BE2C (cell line): ENCODE measurements at places on chromosomes 1 and 21.
A peak's percentile ranks its signal among the peaks of the same experiment; 100 is the strongest.

DNA sequence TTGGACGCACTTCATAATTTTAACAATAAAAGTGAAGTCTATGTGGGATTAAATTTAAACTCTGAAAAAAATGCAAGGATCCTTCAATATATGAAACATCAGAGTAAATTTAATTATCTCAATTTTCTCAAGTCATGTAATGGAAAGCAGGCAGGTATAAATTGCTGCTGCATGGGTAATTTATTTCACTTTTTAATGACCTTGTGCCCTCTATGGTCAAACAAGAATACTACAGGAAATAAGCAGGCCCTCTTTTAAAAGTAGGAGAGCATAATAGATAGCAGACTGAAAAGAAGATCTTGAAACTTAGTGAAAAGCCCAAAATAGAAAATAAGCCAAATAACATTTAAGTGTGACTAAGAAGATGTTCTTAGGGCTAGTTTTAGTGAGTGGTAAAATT is 22.9 kb downstream of the BCAS2 start:
- DNase-seq, result no peak

GRCh38 chr1:157025385-157025784 is 20.2 kb downstream of the ARHGEF11 start:
- no peak for DNase-seq

- no peak for DNase-seq
Measured at GRCh38 chr1:119467857-119468668, 38.9 kb upstream of the HSD3B1 start.

- DNase-seq, result no peak
Measured at GRCh38 chr1:229186373-229187056, 84.4 kb upstream of the RAB4A start.

DNA sequence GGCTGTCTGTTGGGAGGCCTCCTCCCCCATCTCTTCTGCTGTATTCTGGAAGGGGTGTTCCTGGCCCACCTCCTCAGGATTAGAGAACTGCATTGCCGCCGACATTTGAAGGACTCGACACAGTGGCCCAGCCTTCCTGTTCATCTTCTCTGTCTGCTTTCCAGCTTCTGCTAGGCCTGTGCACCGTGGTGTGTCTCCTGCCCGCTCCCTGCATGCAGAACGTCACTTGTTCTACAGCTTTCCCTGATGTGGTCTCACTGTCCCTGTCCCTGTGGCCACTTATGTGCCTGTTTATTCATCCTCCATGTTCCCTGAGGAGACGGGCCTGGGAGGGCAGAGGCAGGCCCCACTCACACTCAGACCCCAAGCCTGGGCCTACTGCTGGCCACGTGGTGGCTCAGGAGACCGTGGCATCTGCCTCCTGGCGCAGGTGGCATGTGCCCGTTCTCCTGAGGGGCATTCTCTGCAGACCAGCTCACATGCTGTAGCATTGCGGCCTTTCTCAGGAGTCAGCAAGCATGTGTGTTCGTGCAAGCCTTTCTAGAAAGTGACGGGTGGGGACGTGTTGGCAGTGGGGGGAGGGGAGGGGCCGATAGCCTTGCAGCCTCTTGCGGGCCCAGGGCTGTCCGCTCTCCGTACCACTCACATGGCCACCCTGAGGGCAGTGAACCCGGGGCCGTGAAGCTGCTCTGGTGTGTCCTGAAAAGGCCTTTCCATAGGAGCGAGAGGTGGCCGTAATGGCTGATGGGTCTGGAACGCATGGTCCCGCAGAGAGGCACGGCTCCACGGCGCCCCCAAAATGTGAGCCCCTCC is 35.9 kb downstream of the POFUT2 start:
- no peak for DNase-seq

DNA sequence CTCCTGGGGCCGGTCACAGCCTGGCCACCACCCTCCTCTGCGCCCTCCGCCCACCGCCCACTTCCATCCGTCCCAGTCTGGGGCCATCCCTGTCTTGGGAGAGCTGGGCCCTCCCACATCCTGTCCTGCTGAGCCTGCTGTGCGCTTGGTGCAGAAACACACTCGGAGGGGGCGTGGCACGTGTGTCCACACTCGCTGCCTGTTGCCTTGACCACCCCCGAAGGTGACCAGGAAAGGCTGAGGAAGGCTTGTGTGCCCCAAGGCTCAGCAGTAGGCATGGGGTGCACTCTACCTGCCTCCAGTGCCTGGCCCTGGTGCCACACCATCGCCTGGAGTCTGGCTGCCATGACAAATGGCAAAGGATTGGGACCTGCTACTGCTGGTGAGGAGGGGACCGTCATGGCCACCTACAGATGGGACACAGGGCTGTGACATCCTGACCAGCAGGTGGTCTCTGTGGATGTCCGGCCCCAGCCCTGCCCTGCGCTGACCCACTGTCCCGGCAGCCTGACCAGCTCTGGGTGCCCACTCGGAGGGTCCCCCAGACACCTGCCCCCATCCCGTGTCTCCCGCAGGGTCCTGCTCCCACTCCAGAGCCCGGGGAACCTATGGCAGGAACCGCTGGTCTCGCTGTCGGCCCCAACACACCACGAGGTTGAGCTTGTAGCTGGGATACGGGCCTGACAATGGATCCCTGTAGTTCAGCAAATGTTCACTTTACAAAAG is 23.2 kb upstream of the PTTG1IP start:
- DNase-seq, result peak; percentile 7

DNA sequence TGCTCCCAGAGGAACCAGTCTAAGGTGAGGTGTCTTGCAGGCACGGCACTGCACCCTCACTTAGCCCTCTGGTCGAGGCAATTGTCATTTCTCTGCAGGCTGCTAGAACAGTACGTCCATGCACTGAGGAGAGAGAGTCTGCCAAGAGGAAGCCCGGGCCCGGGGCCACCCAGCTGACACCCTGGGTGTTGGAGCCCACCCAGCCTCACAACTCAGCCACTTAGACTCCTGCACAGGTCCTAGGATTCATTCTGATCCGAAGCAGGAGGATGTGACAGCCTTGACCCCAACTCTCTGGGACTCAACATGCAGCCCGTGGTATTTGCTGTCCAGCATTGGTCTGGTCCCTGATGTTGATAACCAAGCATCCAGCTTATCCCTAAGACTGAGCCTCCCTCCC is 111.9 kb downstream of the ADSS2 start:
- no peak for DNase-seq

GRCh38 chr1:1613509-1614082 is 1.7 kb upstream of the MIB2 start:
- DNase-seq, result no peak

DNA sequence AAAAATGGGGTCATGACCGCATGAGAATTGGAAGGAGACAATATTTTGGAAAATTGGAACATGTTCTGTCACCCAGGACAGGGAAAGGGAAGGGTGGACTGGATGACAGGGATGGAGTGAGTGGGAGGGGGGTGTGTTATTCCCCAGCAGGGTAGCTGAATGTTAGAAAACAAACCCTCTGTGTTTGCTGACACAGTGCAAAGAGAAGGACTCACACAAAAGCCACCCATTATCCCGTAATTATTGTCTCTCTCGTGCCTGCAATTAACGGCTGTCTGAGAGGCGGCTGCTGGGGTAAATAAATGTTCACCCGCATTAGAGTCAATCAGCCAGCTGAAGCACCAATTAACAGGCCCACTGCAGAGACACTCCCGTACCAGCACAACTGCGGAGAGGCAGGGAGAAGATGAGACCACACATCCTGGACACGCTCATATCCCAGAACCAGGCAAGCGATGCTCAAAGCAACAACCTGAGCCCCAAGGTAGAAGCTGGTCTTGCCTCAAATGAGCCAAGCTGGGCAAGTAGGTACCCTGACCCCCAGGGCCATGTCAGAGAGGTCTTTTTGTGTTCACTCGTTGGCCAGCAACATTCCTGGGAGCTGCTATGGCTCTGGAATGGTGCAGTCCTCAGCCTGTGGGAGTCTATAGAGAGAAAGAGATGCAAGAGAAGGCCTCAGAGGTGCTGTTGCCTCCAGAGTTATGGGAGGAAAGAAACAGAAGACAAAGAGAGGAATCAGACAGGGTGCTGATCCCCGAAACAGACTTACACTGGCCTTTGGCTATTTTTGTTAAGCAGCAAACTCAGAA is 19.4 kb downstream of the PLEKHA6 start:
- DNase-seq, result no peak

DNA sequence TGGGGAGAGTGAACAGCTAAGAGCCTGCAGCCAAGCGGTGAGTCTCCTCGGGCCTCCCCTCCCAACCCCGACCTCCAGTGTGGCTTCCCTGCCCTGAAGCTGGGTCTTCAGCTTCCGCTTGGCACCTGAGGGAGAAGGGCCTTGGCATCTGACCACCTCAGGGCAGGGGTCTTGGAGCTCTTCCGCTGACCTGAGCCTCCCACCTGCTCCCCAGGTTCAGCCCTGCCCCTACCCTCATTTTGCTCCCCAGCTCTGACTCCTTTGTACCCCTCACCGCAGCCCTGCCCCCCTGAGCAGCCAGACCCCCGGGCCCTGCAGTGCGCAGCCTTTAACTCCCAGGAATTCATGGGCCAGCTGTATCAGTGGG is 4.9 kb downstream of the ADAMTSL4 start:
- DNase-seq, result no peak

GRCh38 chr21:46124083-46124925 is 26.4 kb downstream of the COL6A2 start:
- DNase-seq, result no peak

- peak; percentile 59 for DNase-seq
Measured at GRCh38 chr1:209651138-209651587, 1.1 kb downstream of the LAMB3 start.

DNA sequence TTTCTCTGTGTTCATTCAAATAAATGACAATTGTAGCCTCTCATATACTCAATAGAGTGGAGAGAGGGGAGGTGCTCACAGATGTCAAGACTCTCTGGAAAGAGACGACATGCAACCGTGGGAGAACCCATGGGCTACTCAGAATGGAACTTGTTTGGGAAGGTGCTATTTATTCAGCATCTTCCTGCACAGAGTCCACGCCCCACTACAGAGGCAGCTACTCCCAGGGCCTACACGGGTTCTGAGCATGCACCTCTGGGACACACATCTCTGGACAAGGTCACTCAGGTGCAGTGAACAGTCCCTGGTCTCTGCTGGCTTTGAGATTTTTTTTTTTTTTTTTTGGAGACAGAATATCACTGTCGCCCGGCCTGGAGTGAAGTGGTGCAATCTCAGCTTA is 64.1 kb downstream of the NID1 start:
- no peak for DNase-seq

GRCh38 chr1:234469376-234469775 is 9.6 kb downstream of the TARBP1 start:
- DNase-seq, result no peak

DNA sequence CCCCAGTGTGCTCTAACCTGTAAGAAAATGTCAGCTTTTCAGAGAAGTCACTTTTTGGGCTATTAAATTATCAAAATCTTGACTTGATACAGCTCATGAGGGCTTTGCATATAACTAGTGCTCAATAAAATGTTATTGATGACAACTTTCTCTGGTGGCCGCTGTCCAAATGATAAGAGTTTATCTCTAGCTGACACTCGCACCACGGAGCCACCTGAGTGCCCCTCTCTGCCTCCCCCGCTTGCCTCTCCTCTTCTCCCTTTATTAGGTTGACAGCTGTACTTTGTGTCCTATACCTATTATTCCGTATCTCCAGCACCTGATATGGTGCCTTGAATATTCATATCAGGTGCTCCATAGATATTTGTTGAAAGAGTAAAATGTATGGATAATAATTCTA is 82.8 kb downstream of the PHTF1 start:
- DNase-seq, result no peak

GRCh38 chr1:77282187-77282865 is 507 bp downstream of the AK5 start:
- peak; percentile 43 for DNase-seq

- no peak for DNase-seq
Measured at GRCh38 chr1:99527078-99527477, 118.8 kb upstream of the PALMD start.

DNA sequence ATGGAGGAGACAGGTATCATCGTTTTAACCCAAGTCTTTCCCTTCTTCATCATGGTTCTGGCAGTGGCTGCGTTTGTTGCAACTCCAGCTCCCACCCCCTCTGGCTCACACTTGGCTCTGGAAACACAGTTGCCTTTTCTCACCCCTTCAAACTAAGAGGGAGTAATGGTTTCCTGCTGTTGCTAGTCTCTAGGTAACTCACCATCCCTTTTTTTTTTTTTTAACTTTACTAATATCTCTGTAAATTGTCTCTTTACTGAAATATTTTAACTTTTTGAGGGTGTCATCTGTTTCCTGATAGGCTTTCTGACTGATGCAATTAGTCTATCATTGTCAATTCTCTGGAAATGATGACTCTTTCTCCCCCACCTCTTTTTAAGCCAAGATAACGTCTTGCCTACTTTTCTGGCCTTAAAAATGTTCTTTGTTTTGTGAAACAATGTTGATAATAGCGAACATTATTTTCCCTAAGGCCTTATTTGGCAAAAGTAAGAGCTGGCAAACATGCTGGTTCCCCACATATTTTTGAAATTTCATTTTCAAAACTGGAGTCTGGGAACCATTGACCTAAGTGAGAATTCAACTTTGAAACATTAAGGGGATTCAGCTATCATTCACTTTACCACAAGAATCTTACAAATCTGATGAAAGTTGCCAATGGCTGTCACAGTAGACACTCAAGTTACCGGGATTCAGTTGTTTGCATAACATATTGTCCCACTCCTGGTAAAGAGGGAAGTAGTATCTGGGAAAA is 85.3 kb downstream of the LEPR start:
- DNase-seq, result no peak

- no peak for DNase-seq
Measured at GRCh38 chr1:109687641-109688499, at the start of gene GSTM1. GSTM1 (plus strand) TSS chr1:109687817; CDS start chr1:109687874, 57 bp downstream.

- DNase-seq, result no peak
Measured at GRCh38 chr1:208145167-208145566, 99.0 kb downstream of the PLXNA2 start.

DNA sequence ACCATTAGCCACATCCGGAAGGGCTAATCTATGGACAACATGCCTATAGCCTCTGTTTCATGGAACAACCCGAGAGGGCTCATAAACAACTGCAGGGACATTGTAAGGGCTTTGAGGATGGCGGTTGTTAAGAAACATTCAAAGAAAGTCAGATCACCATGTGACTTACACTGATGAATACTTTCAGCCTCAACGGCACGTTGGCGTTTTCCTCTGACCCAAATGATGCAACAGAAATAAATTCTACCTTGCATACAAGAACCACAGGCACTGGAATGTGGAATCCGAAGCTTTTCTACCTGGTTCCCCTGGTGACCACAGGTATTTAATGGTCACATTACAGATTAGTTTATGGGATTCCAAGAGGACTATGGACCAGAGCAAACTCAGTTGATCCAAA is 107.0 kb downstream of the CLIC6 start:
- DNase-seq, result no peak

- no peak for DNase-seq
Measured at GRCh38 chr1:234979296-234980279, 149.0 kb downstream of the TOMM20 start.

- peak; percentile 62 for DNase-seq
Measured at GRCh38 chr1:40951943-40952743, 27.4 kb upstream of the CTPS1 start.

- DNase-seq, result no peak
Measured at GRCh38 chr1:202967684-202968281, 726 bp upstream of the CYB5R1 start.

DNA sequence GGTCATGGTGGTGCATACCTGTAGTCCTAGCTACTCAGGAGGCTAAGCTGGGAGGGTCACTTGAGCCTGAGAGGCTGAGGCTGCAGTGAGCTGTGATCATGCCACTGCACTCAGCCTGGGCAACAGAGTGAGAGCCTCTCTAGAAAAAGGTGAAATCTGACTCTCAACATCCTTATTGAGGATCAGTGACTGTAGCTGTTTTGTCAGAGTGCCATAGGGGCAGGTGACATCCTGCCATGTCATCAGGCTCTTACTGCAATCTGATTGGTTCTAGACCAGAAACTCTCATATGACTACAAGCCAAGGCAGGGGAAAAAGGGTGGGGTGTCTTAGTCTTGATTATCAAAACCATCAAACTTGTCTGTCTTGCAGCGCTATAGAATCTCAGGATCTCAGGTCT is 62.8 kb upstream of the NGF start:
- DNase-seq, result no peak
